Fibroblast of gingiva (primary cell): ENCODE measurements at places on chromosomes 2 and 18.

GRCh38 chr2:229695961-229696360 is 18.4 kb downstream of the DNER start:
- DNase-seq: no peak

DNA sequence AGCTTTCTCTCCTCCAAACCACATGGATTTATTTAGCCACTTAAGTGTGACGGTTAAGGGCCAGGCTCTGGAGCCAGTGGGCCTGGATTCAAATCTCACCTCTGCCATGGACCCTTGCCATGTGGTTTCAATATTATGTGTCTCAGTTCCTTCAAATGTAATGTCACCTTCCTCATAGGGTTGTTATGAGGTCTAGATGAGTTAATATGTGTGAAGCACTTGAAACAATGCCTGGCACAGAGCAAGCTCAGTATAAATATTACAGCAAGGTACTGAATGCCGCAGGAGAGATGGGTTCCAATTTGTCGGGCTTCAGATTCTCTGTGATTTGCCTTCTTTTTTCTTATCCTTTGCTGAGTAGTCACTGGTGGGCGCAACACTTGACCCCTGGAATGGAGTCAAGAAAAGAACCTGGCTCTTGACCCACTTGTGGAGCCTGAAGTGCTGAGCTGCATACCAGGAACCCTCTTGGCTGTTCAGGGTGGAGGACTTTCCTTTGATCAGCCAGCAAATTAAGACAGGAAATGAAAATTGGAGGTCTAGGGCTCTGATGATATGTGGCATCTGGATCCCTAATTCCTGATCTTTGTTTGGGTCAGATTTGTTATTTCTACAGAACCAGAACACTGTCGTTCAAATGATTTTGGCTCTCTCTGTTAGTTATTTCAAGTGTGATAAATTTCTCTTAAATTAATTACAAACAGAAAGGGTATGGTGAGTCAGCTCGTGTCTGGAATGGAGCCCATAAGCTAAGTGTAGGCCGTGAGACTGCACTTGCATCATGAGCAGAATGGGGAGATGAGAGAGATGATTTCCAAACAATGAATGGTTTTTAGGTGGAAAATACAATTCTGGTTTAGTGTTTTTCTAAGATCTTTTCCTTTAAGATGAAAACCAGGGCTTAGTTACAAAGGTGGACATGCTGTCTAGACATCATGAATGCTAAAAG is 293.0 kb downstream of the KCNS3 start:
- DNase-seq: peak; percentile 53

DNA sequence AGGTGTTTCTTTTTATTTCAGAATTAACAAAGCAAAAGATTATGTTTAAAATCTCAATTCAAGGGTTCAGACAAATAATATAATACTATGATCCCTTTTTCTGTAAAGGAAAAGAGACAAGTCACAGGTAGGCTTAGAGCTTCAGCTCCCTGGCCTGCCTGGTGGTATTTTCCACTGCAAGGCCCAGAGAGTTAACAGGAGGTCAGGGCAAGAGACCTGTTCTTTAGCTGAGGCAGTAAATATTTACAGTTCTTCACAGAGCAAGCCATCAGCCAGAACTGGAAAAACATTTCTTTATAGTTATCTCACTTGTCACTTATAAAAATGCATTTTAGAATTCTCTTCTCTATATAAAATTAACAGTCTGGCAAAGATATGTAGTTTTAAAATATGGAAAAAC is 70.1 kb downstream of the EPG5 start:
- DNase-seq: no peak

DNA sequence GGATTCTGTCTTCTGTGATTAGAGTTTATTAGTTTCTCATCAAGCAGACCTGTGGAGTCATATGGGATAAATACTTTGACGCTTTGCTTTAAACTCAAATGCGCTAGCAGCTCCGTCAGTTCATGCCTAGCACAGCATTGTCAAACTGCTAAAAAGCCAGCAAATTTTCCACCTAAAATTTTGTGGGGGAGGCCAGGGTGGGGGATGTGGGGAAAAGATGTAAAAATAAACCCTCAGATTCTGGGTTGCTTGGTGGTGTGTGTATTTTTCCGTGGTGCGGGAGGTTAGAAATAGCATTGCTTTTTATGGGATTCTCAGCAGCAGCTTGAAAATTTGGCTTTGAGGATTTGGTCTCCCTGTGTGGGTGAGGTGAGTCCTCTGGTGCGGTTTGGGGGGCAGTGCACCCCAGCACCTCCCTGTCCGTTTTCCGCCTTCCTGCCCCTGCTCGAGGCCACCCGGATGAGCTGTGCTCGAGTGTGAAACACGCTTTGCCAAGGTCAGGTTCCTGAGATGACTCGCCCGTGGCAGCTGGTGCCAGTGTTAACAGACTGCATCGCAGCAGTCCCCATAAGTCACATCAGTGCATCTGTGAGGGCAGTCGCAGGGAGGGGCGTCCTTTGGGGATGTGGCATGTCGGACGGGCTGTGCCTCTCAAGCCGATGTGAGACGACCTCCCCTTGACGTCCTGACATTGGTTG is 65.9 kb downstream of the LDLRAD4 start:
- no peak for DNase-seq

DNA sequence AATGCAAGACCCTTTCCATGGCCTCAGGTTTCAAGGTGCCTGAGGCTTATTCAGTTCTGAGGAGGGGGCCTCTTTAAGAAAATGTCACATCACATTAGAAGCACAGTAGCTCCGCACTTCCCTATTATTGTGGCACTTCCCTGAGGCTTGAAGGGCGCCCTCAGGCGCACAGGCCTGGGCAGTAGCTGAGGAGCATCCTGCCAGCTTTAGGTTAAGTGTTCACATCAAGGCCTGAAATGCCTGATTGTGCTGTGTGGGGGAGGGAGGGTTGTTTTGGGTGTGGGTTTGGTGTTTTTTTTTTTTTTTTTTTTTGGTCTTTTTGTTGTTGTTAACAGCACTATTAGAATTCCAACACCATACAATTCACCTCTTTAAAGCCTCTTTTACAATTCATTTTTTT is 107.9 kb downstream of the CABLES1 start:
- no peak for DNase-seq

- DNase-seq: no peak
These were observed 203.3 kb downstream of the NR4A2 start for GRCh38 chr2:156129227-156129626.

- peak; percentile 9 for DNase-seq
These were observed 203.9 kb downstream of the MTX2 start for GRCh38 chr2:176473177-176473576.
